Right hindlimb (tissue), 1 donor: ENCODE measurements at places on chromosomes 5 and 9.

- no peak for DNase-seq
These were observed 70.1 kb downstream of the RGS3 start for GRCh38 chr9:113533335-113534225.

GRCh38 chr9:4009006-4009511, 290.8 kb downstream of the GLIS3 start:
- DNase-seq: no peak

- DNase-seq: no peak
These were observed 164.7 kb upstream of the TARS1 start for GRCh38 chr5:33275921-33276627.

- peak; percentile 69 for DNase-seq
These were observed 8.6 kb downstream of the PDGFRB start for GRCh38 chr5:150146862-150147601.

GRCh38 chr5:932628-933250, 40.1 kb downstream of the TRIP13 start:
- no peak for DNase-seq

GRCh38 chr5:173473288-173473687, 143.2 kb downstream of the BOD1 start:
- DNase-seq: no peak
